ENCODE measurements at places on chromosomes 16 and 17.
A peak's percentile ranks its signal among the peaks of the same experiment; 100 is the strongest.

- DNase-seq, result no peak
Observed at GRCh38 chr17:55294042-55294751, 29.4 kb downstream of the HLF start.

DNA sequence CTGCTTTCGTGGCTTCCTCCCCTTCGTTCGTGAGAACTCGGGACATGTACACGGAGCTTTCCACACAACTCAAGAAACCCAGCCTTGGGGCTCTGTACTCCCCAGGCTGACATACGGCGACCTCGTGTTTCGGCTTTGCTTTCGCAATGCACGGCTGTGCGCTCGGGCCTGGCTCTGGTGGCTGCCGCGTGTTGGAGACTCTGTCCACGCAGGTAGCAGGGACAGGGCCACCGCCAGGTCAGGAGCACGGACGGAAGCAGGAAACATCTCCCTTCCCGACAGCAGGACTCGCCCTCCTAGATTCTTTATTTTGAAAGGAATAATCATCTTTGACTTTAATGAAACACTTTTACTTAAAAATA, 17.3 kb downstream of the UTS2R start:
- no peak for DNase-seq

DNA sequence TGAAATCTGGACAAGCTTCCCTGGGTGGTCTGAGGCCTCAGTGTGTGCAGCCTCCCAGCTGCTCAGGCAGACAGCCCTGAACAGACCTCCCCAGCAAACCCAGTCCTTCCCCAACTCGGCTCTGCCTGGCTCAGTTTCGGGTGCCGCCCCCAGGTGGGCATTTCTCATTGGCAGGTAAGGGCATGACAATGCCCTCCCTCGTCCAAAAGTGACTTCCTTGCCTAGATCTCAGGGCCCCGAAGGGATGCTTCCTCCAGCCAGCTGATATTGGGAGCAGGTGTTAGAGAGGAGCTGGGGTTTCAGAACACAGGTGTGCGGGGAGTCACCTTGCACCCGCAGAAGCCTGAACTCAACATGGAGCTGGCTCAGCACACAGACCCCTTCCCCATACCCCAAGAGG, 3.8 kb upstream of the PPL start:
- no peak for DNase-seq

GRCh38 chr16:86726340-86726739, 148.0 kb downstream of the FOXL1 start:
- DNase-seq, result no peak

- no peak for DNase-seq
Observed at GRCh38 chr16:78284957-78285434, 185.5 kb downstream of the WWOX start.

DNA sequence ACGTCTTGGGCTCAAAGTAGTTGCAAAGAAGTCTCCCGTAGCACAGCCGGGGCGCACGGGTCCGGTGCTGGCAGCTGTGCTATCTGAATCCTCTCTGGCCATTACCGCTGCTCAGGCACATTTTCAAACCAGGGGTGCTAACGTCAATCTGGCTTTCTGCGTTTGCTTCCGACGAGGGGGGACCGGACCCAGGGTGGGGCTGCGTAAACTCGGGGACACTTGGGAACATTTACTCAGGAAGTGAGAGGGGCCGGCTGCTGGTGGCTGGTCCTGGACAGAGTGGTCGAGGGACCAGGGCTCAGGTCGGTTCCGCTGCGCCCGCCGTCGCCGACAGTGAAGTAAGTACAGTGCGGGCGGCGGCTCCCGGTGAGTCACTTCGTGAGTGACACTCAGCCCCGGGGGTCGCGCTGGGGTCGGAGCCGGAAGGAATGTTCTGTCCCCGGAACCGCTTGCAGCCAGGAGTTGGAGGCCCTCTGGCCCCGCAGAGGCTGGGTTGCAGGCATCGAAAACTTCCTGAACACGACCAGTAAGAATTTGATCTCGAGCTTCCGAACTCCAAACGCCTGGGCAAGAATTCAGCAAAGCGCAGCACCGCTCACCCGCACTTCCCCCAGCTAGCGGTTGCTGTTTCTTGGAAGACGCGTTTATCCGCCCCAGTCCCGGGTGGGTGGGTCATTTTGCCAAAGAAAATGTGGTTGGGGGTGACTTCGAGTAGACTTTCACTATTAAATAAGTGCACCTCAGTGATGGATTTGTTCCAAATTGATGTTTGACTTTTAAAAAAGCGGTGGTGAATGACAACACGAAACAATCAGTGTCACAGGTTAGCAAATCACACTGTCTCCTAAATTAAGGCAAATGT, 1.4 kb upstream of the HS3ST3B1 start:
- DNase-seq, result peak; percentile 20

- DNase-seq, result no peak
Observed at GRCh38 chr17:72726936-72727335, 365.6 kb downstream of the SLC39A11 start.

DNA sequence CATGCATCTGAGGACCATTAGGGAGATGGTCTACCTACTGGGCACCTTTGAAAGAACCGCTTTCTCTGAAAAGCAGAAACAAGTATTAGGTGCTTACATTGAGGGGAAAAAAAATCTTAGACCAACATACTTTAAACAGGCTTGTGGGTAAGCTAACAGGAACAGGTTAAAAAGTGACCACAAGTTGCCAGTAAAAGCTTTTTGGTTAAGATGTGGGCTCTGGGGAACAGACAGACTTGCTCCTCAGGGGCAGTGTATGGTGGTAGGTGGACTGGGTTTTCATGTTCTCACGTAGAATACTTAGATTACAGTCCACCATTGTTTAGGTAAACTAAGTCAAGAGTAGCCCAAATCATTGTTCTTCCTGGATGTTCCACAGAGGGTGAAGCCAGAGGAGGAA, 41.2 kb downstream of the REXO5 start:
- no peak for DNase-seq
